ENCODE measurements at places on chromosomes 2 and 18.

- DNase-seq, result no peak
Observed at GRCh38 chr18:45788861-45789260, 36.6 kb upstream of the SIGLEC15 start.

- no peak for DNase-seq
Observed at GRCh38 chr2:185578322-185578721, 160.3 kb upstream of the FSIP2 start.

DNA sequence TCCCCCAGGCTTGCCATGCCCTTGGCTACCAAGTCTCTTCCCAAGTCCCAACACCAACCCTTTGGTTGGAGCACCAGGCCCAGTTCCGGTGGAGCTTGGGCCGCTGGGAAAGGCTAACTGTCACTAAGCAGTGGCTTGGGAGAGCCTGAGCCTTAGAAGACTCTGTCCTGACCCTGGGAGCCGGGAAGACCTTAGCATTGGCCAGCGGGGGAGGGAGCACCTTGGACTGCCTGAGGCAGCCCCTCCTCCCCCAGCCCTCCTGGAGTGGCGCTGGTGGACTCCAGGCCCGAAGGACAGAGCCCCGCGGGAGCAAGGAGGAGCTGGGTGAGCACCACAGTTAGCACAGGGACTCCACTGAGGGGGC lies 62.5 kb upstream of the POMC start:
- no peak for DNase-seq

GRCh38 chr2:10795508-10796046 lies 17.0 kb downstream of the PDIA6 start:
- DNase-seq, result no peak

DNA sequence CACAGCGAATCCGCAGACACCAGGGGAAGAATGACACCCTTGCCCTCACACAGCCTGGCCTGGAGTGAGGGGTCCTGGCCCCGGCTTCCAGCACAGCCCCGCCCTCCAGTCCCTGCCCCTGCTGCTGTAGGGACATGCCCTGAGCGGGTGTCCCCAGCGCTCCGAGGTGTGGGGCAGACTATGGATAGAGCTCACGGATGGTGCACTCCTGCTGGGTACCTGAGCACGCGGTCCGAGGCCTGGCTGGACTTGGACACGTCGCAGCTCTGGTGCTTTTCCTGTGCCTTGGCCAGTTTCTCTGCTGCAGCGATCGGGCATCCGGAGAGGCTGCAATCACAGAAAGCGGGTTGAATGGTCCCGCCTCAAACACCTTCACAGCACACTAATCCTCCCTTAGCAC lies 165.7 kb upstream of the PXDN start:
- DNase-seq, result no peak

DNA sequence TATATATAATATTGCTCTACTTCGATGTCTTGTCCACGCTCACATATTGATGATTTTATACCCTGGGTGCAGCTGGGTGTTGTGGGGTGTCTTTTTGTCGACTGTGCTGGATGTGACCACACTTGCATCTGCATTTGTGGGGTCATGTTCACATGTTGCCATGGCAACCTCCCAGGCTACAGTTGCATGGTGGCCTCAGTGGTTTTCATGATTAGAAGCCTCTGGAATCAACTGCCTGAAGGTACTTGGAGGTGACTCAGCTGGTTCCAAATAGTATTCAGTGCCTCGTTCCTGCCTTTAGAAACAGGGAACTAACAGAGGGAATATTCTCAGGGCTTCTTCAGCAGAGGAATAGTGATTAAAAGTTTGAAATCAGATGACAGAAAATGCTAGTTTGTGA lies 166.3 kb upstream of the NYAP2 start:
- no peak for DNase-seq

DNA sequence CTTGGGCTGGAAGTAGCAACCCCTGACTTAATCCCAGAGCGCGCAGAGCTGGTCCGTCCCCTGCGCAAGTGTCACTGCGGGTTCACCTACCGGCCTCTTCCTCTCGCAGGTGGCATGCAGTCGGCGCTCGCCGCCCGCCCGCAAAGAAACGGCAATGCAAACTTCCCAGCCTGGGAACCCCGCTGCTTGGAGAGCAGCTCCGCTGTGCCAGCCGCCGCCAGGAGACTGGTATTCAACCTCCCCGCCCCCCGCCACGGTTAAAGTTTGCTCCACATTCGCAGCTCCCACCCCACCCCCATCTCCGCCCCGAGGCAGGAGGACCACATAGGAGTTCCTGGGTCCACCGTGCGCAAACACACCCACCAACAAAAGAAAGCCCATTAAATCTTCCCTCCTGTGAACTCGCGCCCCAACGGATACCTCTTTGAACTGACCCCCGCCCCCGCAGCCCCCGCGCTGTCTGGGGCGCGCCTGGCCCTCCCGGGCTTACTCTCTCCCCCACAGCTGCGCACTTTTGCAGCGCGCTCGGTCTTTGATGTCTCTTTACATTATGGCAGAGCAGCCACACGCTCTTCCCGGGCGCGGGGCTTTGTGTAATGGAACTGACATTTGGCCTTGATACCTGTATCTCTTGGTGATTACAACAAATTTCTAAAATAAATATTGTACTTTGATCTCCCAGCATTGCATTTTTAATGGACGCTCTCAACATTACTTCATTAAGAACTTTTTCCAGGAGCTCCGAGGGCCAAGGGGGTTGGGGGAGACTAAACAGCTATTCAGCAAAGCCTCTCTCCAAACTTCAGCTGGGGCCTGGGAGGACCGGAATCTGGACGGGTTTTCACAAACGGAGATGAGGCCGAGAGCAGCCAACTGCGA lies 3.1 kb upstream of the SP5 start:
- no peak for DNase-seq

- DNase-seq, result no peak
Observed at GRCh38 chr2:226643946-226644282, 155.7 kb downstream of the IRS1 start.

DNA sequence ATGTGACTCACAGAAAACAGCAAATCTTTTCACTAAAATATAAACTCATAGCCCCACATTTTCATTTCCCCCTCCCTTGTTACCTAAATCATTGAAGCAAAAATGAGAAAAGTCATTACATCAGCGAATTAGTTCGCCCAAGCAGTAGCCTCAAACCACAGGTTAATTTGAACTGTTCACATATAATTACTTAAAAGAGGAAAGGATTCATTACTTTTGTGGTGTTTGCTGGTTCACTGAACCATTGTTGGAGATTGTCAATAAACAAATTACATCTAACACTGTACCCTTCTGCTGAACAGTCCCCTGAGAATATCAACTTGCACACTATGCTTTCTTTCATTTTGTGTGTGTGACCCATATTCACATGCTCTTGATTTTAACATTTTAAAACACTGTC lies 238.7 kb downstream of the ERBB4 start:
- DNase-seq, result no peak

- no peak for DNase-seq
Observed at GRCh38 chr2:20129331-20130159, 78.1 kb upstream of the LAPTM4A start.

GRCh38 chr2:67848551-67849285 lies 214.1 kb downstream of the C1D start:
- DNase-seq, result no peak

GRCh38 chr2:72015266-72015665 lies 132.4 kb downstream of the CYP26B1 start:
- no peak for DNase-seq

DNA sequence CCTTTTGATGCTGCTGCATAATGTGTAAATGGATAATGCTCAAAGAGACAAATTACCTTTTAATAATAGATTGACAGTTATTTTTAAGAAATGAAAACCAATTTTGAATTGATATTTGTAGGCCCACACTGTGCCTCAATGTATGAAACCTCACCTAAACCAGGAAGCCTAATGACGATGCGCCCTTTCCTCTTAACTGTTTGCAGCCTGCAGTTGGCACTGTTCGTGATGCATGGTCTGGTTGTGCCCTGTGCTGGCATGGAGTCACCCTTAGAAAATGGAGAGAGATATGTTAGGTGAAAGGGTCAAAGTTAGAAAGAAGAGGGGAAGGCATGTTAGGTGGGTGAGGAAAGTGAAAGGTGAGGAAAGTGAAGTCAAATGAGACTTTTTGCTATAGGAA lies 390.2 kb downstream of the PTPRM start:
- no peak for DNase-seq

- DNase-seq, result no peak
Observed at GRCh38 chr2:29613067-29613466, 308.3 kb downstream of the ALK start.

- no peak for DNase-seq
Observed at GRCh38 chr2:64135421-64135820, 8.8 kb downstream of the PELI1 start.

GRCh38 chr2:40130251-40130994 lies 321.5 kb downstream of the SLC8A1 start:
- DNase-seq, result no peak

DNA sequence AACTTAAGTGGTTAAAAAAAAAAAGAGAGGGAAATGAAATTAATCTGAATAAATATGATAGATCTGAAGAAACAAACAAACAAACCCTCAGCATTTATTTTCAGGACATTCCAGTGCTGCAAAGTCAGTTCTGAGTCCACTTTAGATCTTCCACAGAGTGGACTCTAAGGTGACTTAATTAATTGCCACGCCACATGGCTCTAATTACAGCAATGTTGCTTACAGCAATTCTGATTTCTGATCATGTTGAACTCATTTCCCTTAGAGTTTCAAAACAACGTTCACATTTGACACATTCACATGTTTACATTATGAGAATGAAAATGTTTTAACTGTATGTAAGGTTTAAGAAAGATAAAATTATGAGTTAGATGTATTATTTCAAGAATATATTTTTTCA lies 38.6 kb upstream of the RASGRP3 start:
- no peak for DNase-seq

GRCh38 chr2:41724465-41724864 lies 323.4 kb upstream of the PKDCC start:
- no peak for DNase-seq

- no peak for DNase-seq
Observed at GRCh38 chr18:13371689-13372418, 153.3 kb downstream of the LDLRAD4 start.

GRCh38 chr18:79519751-79520477 lies 124.2 kb downstream of the NFATC1 start:
- no peak for DNase-seq

DNA sequence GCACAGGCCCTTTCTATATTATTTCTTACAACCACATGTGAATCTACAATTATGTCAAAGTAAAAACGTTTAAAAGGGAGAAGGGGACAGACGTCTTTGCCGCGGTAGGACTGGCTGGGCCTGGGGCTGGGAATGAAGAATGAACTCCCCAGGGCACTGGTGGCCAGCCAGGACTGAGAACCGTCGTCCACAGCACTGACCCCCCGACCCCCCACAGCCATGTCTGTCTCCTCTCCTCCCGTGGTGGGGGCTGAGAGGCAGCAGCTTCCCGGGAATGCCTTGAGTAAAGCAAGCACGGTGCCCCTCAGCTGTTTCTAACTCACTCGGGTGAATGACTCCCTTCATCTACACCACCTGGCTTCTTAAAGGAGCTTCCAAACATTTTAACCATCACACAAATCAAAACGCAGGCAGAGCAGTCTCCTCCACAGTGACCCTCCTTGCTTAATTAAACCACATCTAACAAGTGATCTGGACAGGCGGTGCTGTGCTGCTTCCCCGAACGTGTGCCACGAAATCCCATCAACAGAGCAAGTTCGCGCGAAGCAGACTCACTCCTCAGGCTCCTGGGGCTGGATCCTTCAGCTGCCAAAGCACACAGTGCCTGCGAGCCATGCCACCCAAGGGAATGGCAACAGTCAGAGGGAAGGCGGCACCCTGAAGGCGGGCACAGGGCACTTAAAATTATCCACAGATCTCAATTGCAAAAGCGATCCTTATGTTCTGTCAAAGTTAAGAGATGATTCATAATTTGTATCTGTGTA lies 217.7 kb downstream of the EIPR1 start:
- DNase-seq, result no peak

DNA sequence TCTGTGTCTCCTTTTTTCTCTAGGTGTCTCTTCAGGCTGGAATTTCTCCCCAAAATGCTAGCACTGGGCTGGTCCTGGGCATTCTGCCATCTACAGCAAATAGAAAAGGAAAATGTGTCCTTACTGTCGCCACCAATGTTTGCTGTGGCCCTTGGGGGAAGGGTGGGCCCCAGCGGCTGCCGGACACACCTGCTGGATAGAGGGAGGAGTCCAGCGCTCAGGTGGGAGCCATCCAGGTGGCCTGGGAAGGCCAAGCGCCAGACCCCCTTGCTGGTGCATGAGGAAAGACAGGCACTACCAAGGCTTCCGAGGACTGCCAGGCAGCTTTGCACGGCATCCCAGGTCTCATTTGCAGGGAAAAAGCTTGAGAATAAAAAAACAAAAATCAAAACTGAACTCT lies 147.7 kb upstream of the GATA6 start:
- DNase-seq, result no peak

GRCh38 chr2:216800836-216801235 lies 59.0 kb downstream of the TNP1 start:
- no peak for DNase-seq

DNA sequence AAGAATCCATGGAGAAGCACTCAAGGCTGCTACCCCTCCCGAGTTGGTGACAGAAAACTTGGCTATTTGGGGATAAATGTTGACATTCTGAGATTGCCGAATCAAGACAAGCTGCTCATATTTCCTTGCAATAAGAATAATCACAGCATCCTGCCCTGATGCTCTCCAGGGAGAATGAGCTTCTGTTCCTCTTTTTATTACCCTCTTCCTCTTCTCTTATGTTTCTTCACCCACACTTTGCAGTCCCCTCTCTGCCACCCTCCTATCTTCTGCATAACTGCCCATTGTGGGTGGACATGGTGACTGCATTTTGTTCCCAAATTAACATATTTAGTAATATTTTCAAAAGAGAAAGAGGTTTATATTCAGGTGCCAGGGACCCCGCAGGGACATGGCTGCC lies 11.9 kb upstream of the MSGN1 start:
- DNase-seq, result no peak

GRCh38 chr2:234269769-234270204 lies 219.3 kb downstream of the SPP2 start:
- no peak for DNase-seq

- DNase-seq, result no peak
Observed at GRCh38 chr18:48714873-48715272, 176.0 kb downstream of the CTIF start.

- DNase-seq, result no peak
Observed at GRCh38 chr2:46267616-46268015, 29.6 kb upstream of the EPAS1 start.

DNA sequence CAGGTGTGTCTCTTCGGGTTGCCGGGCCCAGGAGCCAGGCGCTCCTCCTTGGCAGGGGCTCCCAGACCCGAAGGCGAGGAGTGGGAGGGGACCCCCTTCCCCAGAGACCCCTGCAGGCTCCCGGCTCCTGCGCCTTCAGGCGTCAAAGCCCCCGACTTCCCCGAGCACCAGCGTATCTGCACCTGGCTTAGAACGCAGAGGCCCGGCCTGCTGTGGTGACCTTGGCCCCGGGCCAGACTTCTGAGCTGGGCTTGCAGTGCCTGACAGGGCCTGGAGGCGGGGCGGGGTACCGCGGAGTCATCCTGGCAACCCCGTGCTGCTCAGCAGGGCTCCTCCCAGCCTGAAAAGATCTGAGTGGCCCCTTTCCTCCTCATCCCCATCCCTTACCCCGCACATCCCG lies 27.0 kb downstream of the SKA1 start:
- no peak for DNase-seq
